ENCODE measurements at places on chromosomes 2 and 18. TPM values are rescaled to one million over a fixed set of nuclear protein-coding genes. Genes with fewer than 3 reads are reported as not detected.

SSB gene
- total RNA-seq = 175 TPM

FAM110C gene
- total RNA-seq = 0.21 TPM

NEU4 gene
- 0.37 TPM for total RNA-seq

HDHD2 gene
- total RNA-seq = 8.3 TPM

TTR gene
- 0.30 TPM for total RNA-seq

Data from A549 treated with Hydrocortisone at 1 μM for 4 hours (cell line).